Tibial nerve (tissue), 4 donors: ENCODE measurements at places on chromosomes 4 and X. TPM values are rescaled to one million over a fixed set of nuclear protein-coding genes. Genes with fewer than 3 reads are reported as not detected.

- no peak for DNase-seq
- H3K4me1 ChIP-seq = no peaks in the 10 kb centered on the region
- no peaks in the 10 kb centered on the region for H3K36me3 ChIP-seq
- no peak overlapping the region for H3K4me3 ChIP-seq
Observed at GRCh38 chr4:176464748-176465147, 145.0 kb downstream of the SPCS3 start.

DNA sequence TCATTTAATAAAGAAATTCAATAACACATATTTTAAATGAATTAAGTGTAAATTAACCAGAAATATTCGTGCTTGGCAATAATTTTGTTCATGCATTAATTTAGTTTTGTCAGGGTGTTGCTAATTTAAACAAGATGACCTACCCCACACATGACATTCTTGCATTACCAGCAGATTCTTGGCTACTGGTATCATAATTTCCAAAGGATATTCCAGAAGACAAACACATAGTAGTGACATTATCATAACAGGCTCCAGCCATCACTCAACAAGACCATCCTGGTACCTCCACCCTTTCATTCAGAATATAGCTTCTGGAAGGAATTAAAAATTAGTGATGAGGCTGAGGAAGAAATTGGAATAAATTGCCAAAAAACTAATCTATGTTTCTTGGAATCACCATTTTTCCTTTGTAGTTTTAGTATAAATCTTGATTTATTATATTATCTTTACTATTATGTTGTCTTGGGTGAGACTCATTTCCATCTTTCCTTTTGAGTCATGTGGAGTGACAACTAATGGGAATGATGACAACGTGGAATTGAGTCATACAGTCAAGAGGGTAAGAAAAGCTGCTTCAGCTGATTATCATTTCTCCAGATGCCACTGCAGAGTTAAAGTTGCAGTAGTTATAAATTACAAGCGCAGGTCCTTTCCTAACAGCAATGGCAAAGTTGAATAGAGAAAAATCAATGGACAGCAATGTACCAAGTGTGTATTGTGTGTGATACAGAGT lies 30.9 kb upstream of the HHIP start:
- no peak overlapping the region for H3K4me3 ChIP-seq
- H3K4me1 ChIP-seq = no peaks in the 10 kb centered on the region
- H3K27ac ChIP-seq = no peak overlapping the region
- H3K27me3 ChIP-seq = no peaks in the 10 kb centered on the region

DNA sequence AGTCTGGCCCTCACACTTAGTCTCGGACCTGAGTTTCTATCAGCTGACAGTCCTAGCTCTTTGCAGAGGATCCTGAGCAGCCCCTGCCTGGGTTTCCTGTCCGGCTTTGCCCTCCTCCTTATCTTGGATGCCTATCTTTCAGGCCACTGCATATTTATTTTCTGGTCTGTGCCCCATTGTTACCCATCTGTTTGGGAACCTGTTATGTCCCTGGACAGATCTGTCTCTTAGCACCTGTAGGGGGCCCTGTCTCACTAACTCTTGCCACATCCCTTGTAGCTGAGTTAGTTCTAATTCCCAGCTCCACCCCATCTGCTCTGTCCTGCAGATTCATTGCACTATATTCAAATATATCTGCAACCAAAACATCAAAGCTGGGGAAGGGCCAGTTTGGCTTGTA lies 514.9 kb upstream of the LCORL start:
- DNase-seq = no peak
- no peak overlapping the region for H3K4me3 ChIP-seq
- no peaks in the 10 kb centered on the region for H3K27me3 ChIP-seq
- H3K4me1 ChIP-seq = no peaks in the 10 kb centered on the region

- H3K27ac ChIP-seq = no peak overlapping the region
- H3K4me3 ChIP-seq = no peak overlapping the region
- no peaks in the 10 kb centered on the region for H3K36me3 ChIP-seq
- DNase-seq = no peak
- H3K27me3 ChIP-seq = no peaks in the 10 kb centered on the region
- H3K4me1 ChIP-seq = no peaks in the 10 kb centered on the region
Observed at GRCh38 chr4:180330521-180330920, 1912.7 kb upstream of the TENM3 start.

GRCh38 chr4:175062183-175062592 lies 144.0 kb downstream of the ADAM29 start:
- no peak for DNase-seq
- no peak overlapping the region for H3K27ac ChIP-seq
- H3K36me3 ChIP-seq = no peaks in the 10 kb centered on the region

DNA sequence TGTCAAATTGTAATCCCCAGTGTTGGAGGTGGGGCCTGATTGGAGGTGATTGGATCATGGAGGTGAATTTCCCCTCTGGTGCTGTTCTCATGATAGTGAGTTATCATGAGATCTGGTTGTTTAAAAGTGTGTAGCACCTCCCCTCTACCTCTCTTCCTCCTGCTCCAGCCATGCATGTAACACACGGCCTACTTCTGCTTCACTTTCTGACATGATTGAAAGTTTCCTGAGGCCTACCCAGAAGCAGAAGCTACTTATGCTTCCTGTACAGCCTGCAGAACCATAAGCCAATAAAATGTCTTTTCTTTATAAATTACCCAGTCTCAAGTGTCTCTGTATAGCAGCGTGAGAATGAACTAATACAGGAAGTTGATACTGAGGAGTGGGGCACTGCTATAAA lies 61.7 kb upstream of the DDX60 start:
- no peak overlapping the region for H3K4me3 ChIP-seq
- DNase-seq = no peak
- H3K27me3 ChIP-seq = no peaks in the 10 kb centered on the region
- no peak overlapping the region for H3K27ac ChIP-seq
- no peaks in the 10 kb centered on the region for H3K36me3 ChIP-seq
- no peaks in the 10 kb centered on the region for H3K4me1 ChIP-seq

- H3K27me3 ChIP-seq = no peaks in the 10 kb centered on the region
- H3K4me1 ChIP-seq = no peaks in the 10 kb centered on the region
- DNase-seq = no peak
- H3K4me3 ChIP-seq = no peak overlapping the region
- H3K36me3 ChIP-seq = no peaks in the 10 kb centered on the region
Observed at GRCh38 chr4:120007896-120008436, 58.7 kb downstream of the MAD2L1 start.

GRCh38 chr4:38381788-38382187 lies 282.2 kb upstream of the KLF3 start:
- no peaks in the 10 kb centered on the region for H3K27me3 ChIP-seq
- peaks cover 4% of the 10 kb centered on the region for H3K4me1 ChIP-seq
- no peak overlapping the region for H3K27ac ChIP-seq
- no peaks in the 10 kb centered on the region for H3K36me3 ChIP-seq
- DNase-seq = no peak

GRCh38 chr4:13364172-13364571 lies 120.0 kb downstream of the RAB28 start:
- DNase-seq = no peak
- no peak overlapping the region for H3K27ac ChIP-seq
- no peaks in the 10 kb centered on the region for H3K4me1 ChIP-seq
- H3K36me3 ChIP-seq = no peaks in the 10 kb centered on the region
- no peak overlapping the region for H3K4me3 ChIP-seq

DNA sequence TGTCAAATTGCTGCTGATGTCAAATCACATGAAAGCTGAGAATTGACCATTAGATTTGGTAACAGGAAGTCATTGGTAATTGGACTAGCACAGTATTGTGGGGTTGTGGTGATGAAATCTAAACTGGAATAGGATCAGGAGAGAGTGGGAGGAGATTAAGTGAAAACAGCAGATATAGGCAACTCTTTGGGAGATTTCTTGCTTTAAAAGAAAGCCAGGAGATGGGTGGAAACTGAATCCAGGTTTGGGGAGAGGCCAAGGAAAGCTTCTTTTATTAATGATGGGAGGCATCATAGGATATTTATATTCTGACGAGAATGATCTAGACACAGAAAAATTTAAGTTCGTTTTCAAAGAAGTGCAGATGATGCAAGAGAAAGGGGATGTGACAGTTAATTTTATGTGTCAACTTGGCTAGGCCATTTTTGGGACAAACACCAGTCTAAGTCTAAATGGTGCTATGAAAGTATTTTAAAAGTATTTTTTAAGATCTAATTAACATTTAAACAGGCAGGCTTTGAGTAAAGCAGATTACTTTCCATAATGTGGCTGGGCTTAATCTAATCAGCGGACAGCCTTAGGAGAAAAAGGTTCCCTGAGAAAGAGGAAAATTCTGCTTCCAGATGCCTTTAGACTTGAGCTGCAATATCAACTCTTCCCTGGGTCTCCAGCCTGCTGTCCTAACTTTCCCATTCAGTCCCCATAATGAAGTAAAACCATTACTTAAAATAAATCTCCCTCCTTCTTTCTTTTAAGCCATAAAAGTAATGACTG lies 24.7 kb downstream of the SEC24D start:
- DNase-seq = no peak

DNA sequence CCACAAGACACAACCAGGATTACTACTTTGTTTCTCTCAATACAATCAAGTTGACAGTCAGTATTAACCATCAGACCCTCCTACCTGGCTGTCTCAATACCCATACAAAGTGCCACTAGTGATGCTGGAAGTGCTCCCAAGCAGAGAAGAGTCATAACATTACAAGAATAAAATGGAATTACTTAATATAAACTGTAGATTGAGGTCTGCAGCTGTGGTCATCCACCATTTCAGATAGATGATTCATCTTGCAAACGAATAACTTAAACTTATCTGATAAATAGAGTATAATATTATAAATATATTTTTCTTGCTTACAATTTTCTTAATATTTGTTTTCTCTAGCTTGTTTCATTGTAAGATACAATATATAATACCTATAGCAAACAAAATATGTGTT lies 1034.2 kb upstream of the PCDH10 start:
- no peaks in the 10 kb centered on the region for H3K36me3 ChIP-seq
- H3K4me1 ChIP-seq = no peaks in the 10 kb centered on the region
- DNase-seq = no peak
- H3K27me3 ChIP-seq = no peaks in the 10 kb centered on the region
- no peak overlapping the region for H3K27ac ChIP-seq
- H3K4me3 ChIP-seq = no peak overlapping the region

- DNase-seq = no peak
- H3K36me3 ChIP-seq = no peaks in the 10 kb centered on the region
- H3K4me3 ChIP-seq = no peak overlapping the region
- H3K27me3 ChIP-seq = no peaks in the 10 kb centered on the region
Observed at GRCh38 chr4:169492436-169493163, 119.8 kb downstream of the NEK1 start.

Gene HSFX2
- total RNA-seq = not detected

Gene KLHL4
- total RNA-seq = under 0.01 TPM

Gene CLDN2
- 0.44 TPM for total RNA-seq

Gene NKX6-1
- total RNA-seq = not detected

Gene GNL3L
- total RNA-seq = 26.9 TPM

Gene PDLIM5
- 73.5 TPM for total RNA-seq

Gene FGD1
- total RNA-seq = 6.5 TPM
